ENCODE measurements at places on chromosomes 11 and 22. TPM values are rescaled to one million over a fixed set of nuclear protein-coding genes. Genes with fewer than 3 reads are reported as not detected.

HNRNPUL2 gene
- total RNA-seq: 18.6 TPM

DCDC1 gene
- not detected for total RNA-seq

PRR33 gene
- not detected for total RNA-seq

MYO18B gene
- 0.63 TPM for total RNA-seq

GRCh38 chr11:74022546-74022945 is 13.7 kb upstream of the UCP3 start:
- no peak overlapping the region for H3K27ac ChIP-seq
- peaks cover 20% of the 10 kb centered on the region for H3K4me1 ChIP-seq
- H3K36me3 ChIP-seq: no peaks in the 10 kb centered on the region
- H3K4me3 ChIP-seq: no peak overlapping the region
- no peaks in the 10 kb centered on the region for H3K27me3 ChIP-seq

- no peaks in the 10 kb centered on the region for H3K4me1 ChIP-seq
- H3K27ac ChIP-seq: no peak overlapping the region
- no peak overlapping the region for H3K4me3 ChIP-seq
These were observed 130.6 kb downstream of the ST3GAL4 start for GRCh38 chr11:126485986-126486635.

- no peak overlapping the region for H3K27ac ChIP-seq
- H3K27me3 ChIP-seq: no peaks in the 10 kb centered on the region
- no peaks in the 10 kb centered on the region for H3K4me1 ChIP-seq
- H3K36me3 ChIP-seq: no peaks in the 10 kb centered on the region
- DNase-seq: no peak
These were observed 1.8 kb upstream of the OR10A5 start for GRCh38 chr11:6843670-6844069.

DNA sequence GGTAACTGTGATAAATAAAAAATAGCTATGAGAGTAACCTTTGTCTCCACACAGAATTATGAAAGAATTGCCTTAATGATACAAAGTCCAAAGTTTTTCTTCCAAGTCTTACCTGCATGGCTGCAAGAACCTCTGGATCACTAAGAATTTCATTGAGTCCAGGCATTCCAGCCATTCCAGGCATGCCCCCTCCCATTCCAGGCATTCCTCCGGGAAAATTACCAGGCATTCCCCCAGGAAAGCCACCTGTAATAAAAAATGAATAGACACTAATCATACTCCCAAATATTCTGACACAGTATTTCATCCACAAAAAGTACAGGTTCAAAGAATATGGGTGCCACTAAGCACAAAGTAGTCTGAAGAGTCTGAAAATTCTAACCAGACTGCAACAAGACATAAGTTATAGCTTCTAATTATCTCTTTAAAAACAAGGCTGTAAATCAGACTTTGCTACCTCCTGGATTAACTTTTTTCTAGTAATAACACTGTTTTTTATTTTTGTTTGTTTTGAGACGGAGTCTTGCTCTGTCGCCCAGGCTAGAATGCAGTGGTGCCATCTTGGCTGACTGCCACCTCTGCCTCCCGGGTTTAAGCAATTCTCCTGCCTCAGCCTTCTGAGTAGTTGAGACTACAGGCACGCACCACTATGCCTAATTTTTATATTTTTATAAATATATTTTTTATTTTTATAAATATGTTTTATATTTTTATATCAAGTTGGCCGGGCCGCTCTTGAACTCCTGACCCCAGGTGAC is 8.0 kb upstream of the SLC25A17 start:
- H3K4me1 ChIP-seq: no peaks in the 10 kb centered on the region
- peaks cover 70% of the 10 kb centered on the region for H3K36me3 ChIP-seq
- H3K27me3 ChIP-seq: no peaks in the 10 kb centered on the region
- no peak for DNase-seq
- H3K4me3 ChIP-seq: no peak overlapping the region

DNA sequence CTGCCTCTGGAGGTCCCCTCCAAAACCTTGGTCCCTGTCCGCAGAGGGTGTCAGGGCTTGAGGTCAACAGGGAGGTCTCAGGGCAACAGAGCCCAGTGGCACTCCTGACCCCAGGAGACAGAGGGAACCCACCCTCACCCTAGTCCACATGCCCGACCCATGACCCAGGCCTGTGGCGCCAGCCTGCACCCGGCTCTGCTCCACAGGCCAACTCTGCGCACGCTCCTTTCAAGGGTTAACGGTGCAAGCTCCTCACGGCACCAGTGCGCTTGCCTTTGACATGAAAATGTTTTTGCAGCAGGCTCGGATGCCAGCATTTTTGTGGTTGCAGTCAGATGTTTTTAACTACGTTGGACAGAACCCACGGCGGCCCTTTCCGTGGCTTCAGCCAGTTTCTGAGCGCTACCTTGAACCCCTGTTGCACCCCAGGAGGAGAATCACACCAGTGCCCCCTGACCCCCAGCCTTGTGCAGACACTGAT is 68.6 kb downstream of the CDKN1C start:
- no peaks in the 10 kb centered on the region for H3K27me3 ChIP-seq
- H3K27ac ChIP-seq: no peak overlapping the region
- peaks cover 13% of the 10 kb centered on the region for H3K4me1 ChIP-seq
- peak; percentile 29 for DNase-seq

GRCh38 chr22:39707816-39708215 is 137.3 kb downstream of the CACNA1I start:
- DNase-seq: no peak
- no peak overlapping the region for H3K27ac ChIP-seq
- H3K36me3 ChIP-seq: no peaks in the 10 kb centered on the region
- peaks cover 23% of the 10 kb centered on the region for H3K27me3 ChIP-seq
- H3K4me1 ChIP-seq: no peaks in the 10 kb centered on the region
- H3K4me3 ChIP-seq: no peak overlapping the region

All from SJSA1 (cell line).